ENCODE measurements at places on chromosomes 5 and 9.

- DNase-seq: no peak
These were observed 93.6 kb upstream of the RANBP3L start for GRCh38 chr5:36395260-36395659.

GRCh38 chr5:160833806-160834205 lies 18.2 kb downstream of the ATP10B start:
- no peak for DNase-seq

DNA sequence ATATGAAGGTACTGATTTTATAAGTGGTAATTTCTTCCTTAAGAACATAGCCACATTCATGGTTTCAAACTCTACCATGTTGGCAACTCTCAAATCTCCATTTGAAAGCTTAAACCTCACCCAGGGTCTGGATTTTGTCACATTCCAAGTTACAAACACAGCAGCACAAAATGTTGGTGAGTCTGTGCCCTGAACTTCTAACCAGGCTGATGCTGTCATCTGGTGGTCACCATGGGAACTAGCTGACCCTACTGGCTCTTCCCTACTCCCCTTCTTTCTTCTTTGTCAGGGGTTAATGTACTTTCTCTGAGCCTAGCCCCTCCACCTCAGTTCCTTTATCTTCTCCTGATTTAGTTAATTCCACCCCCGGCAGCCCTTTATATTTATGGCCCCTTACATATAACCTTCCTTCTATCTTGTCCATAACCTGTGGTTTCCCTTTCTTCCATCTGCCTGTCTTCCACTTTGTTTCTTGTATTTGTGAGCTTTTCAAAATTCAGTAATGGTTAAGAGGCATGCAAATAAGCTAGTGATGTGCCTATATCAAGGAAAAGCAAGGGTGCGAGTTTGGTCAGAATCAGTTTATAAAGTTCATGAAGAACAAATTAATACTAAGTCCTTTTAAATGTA lies 35.9 kb downstream of the TGFBR1 start:
- DNase-seq: no peak

GRCh38 chr9:100477241-100477640 lies 4.3 kb downstream of the TMEFF1 start:
- DNase-seq: no peak

GRCh38 chr5:9337928-9338595 lies 207.8 kb downstream of the SEMA5A start:
- no peak for DNase-seq

- no peak for DNase-seq
These were observed 51.6 kb upstream of the SARDH start for GRCh38 chr9:133789778-133790177.

- no peak for DNase-seq
These were observed 19.4 kb downstream of the ENHO start for GRCh38 chr9:34503406-34503805.

DNA sequence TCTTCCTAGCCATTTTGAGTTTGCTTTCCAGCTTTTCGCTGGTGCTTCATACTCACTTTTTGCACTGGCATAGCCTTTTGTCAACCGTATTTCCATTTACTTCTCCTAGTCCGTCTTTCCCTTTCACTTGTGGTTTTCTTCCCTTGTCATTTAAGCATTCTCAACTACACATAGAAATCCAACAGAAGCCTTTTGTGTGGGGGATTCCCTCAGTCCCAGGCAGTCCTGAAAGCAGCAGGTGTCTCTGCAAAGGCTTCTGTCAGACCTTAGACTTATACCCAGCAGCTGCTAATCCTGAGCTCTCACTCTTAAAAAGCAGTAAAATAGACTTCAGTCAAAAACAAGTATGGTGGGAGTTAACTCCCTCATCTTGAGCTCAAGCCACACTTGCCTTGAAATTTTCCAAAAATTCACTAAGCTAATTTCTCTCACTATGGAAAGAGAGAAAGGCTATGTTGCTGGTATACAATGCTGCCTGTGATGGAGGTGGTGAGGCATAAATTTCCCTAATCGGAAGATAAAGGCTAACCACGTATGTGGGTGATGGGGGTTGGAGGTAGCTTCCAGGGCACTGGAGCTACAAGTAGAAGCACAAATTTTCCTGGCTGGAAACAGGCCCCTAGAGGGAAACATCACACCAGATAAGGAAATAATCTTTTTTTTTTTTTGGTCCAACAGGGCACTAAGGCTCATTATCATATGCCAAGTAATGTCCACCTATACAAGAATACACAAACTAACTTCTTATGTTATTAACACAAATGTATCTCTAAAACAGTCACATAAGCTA lies 34.8 kb upstream of the IFNK start:
- DNase-seq: no peak

DNA sequence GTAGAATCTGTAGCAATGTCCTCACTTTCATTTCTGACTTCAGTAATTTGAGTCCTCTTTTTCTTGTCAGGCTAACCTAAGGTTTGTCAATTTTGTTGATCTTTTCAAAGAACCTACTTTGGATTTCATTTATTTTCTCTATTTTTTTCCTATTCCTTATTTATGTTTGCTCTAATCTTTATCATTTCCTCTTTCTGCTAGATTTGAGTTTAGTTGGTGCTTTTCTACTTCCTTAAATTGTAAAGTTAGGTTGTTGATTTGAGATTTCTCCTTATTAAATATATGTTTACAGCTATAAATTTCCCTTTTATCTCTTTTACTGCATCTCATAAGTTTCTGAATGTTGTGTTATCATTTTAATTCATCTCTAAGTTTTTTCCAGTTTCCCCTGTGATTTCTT lies 75.1 kb upstream of the FAM120A start:
- no peak for DNase-seq

DNA sequence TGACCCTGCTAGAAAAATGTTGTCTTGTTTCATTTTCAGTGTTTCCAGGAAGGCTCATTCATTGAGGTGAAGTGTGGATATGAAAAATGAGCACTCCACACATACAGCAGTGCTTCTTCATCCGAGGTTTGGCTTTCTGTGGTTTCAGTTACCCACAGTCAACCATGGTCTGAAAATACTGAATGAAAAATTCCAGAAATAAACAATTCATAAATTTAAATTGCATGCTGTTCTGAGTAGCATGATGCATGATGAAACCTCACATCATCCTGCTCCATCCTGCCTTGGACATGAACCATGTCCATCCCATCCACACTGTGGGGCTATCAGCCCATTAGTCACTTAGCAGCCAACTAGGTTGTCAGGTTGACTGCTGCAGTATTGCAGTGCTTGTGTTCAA lies 10.4 kb upstream of the SLC45A2 start:
- DNase-seq: no peak

DNA sequence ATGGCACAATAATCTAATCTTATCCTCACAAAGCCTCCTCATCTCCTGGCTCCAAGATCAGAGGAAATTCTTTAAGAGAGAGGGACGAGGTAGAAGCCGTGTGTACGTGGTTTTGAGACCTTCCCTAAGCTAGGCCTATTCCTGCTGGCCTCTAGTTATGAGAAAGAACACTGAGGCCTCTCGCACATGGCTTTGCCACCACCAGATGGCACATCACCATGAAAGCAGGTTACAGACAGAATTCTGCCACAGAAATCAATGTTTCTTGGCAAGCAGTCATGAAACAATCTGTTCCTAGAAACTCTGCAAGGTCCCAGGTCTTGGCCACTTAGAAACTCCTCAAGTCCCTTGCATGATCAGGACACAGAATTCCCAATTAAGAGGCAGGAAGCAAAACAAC lies 268.2 kb upstream of the TAS2R1 start:
- DNase-seq: no peak

DNA sequence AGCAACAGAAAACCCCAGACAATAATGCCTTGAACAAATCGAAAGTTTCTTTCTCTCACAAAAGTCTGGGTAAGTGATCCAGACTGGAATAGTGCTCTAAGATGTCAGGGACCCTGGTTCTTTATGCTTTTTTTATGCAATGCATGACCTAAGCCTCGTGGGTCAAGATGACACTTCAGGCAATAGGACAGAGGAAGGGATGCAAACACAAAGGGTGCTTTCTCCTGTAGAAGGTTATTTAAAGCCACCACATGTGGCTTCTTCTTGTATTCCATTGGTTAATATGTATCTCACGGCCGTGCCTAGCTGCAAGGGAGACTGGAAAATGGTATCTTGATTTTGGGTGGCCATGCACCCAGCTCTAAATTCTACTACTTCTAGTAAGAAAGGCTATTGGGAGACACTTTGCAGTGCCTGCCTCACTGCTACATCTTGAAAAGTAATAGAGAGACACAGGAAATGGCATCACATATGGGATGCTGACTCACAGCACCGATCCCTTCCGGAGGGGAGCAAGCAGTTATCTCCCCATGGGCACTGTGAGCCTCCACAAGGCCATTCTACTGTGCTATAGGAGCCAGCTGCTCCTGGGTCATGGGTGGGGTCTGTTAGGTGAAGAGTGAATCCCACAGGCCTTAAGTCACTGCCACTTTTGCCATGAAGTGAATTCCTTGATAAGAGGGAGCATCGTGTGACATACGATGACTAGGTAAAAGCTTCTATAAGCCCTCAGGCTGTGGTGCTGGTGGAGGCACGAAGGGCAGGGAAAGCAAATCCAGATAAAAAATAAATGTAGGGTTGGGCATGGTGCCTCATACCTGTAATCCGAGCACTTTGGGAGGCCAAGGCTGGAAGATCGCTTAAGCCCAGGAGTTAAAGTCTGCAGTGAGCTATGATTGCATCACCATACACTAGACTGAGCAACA lies 32.5 kb upstream of the RAB14 start:
- no peak for DNase-seq

DNA sequence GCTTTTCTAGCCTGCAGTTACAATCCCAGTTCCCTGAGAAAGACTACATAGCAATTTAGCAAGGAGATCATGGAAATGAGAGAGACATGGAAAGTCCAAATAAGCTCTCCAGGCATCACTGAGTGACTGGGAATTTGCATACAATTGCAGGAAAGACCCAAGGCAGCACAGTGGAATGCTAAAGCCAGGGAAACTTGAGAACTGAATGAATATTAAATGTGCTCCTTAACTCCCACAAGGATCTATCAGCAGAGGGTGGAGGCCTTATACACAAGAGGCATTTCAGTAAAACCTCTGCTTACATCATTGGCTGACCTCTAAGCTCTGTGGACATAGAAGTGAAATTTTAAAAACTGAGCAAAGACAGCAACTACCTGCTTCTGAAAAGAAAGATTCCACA lies 355.6 kb upstream of the DAB2 start:
- DNase-seq: no peak

- no peak for DNase-seq
These were observed 883.7 kb downstream of the PTPRD start for GRCh38 chr9:9729082-9729481.

- no peak for DNase-seq
These were observed 43.9 kb downstream of the USP20 start for GRCh38 chr9:129879103-129879699.

DNA sequence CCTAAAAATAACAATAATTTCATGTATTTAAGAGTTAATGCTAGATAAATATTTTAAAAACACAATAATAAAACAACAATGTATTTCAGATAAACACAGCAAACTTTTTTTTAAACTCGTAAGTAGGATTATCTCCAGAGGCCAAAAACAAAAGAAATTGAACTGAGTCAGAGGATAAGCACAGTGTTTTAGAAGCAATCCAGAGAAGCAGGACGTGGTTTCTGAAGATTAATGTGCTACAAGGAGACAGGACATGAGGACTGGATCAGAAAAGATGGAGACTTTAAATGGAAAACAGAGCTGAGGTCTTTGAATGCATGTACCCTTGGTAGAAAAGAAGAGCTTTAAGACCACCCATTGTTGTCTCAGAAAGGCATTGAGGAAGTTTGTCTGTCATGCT lies 491.2 kb upstream of the TLE4 start:
- DNase-seq: no peak

- DNase-seq: no peak
These were observed 4.3 kb upstream of the EMB start for GRCh38 chr5:50445296-50445949.

DNA sequence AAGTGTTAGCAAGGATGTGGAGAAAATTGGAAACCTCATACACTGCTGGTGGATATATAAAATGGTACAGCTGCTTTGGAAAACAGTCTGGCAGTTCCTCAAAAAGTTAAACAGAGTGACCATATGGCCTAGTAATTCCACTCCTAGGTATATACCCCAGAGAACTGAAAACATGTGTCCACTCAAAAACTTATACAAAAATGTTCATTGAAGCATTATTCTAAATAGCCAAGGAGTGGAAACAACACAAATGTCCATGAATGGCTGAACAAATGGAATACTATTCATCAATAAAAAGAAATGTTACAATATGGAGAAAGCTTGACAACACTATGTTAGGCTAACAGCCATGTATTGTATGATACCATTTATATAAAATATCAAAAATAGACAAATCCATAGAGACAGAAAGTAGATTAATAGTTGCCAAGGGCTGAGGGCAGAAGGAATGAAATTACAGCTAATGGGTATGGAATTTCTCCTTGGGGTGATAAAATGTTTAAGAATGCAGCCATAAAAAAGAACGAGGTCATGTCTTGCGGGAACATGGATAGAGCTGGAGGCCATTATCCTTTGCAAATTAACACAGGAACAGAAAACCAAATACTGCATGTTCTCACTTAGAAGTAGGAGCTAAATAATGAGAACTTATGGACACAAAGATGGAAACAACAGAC lies 33.6 kb upstream of the FBP1 start:
- no peak for DNase-seq

- no peak for DNase-seq
These were observed 19.7 kb downstream of the ZCCHC10 start for GRCh38 chr5:133006653-133007052.

Measured in glomerular endothelial cell (primary cell).